ENCODE measurements at places on chromosomes 4 and X.

- no peak for DNase-seq
Observed at GRCh38 chr4:32858971-32859370, 2138.8 kb downstream of the PCDH7 start.

GRCh38 chr4:139672732-139673131 lies 7.1 kb downstream of the MGST2 start:
- no peak for DNase-seq

DNA sequence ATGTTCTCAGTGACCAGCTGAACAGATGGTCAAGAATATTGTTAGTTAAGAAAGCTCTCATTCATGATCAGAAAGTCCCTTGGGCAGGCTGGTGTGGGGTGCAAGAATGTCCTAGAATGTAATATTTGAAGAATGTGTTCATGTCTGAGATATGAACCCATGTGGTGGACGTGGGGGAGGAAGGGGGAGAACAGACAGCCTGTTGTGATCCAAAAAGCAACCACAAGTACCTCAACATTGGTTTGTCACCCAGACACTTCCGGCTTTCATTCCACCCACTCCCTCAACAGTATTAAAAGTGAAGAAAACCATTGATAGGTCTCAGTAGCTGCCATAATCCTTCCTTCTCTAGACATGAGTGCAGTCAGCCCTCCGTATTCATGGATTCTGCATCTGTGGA lies 82.2 kb downstream of the MAML3 start:
- DNase-seq: no peak

DNA sequence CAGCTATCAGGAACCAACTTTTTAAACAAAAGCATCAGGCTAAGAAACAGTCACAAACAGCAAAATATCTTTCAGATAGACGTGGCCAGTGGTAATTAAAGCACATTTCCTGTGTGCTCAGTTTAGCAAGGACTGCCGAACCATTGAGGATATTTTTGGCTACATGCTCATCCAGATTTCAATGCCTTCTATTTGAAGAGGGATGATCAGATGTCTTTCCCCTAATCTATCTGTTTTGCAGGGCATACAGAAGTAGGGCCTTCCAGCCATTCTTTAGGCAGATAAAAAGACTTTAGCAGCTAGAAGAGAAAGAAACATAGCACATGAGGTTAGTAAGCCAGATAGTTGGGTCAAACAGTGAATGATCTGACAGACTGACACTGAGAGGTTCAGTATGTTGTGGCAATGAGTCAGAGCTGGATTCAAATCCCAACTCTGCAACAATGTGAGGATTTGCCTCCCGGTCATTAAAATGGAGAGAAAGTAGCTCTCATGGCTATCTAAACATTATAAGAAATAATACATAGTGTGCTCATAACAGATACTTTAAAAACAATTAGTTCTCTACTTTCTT lies 100.0 kb upstream of the PRKG2 start:
- no peak for DNase-seq

DNA sequence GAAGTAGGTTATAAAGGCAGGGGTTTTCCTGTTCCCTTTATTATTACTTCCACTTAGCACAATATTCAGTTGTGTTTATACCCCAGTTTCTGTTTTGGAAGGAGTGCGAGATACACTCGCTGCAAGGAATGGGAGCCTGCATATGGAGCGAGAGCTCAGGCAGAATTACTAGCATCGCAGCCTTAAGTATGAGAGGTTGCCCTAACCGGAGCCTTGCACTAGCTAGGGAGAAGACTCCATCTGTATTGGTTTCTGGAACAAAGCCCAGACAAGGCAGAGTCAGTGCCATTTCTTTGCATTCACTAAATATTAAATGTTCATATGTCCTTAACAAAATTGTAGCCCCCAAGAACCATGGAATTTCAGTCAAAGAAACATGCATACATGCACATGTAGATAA lies 6.2 kb upstream of the DCTD start:
- DNase-seq: no peak

- no peak for DNase-seq
Observed at GRCh38 chrX:10399043-10399741, 221.2 kb downstream of the MID1 start.

DNA sequence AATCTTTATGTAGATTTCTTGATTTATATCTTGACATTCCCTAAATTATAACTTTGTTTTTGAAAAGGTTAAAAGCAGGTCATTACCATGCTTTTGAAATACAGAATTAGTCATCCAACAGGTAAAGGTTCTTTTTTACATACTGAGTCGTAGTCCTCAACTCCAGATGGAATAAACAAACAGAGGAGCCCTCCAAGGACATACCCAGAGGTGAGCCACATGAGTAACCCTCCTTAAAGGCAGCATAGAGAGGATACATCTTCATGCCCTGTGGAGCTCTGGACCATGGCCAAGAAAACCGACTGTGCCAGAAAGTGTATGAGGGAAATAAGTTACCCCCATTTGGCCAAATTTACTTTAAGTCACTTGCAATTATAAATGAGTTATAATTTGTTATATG lies 95.3 kb upstream of the MCF2 start:
- DNase-seq: no peak

Data from left lobe of liver (tissue), 2 donors.